Umbilical cord (tissue), 2 donors: ENCODE measurements at places on chromosomes 2 and 18. TPM values are rescaled to one million over a fixed set of nuclear protein-coding genes. Genes with fewer than 3 reads are reported as not detected.
A peak's percentile ranks its signal among the peaks of the same experiment; 100 is the strongest.

DNA sequence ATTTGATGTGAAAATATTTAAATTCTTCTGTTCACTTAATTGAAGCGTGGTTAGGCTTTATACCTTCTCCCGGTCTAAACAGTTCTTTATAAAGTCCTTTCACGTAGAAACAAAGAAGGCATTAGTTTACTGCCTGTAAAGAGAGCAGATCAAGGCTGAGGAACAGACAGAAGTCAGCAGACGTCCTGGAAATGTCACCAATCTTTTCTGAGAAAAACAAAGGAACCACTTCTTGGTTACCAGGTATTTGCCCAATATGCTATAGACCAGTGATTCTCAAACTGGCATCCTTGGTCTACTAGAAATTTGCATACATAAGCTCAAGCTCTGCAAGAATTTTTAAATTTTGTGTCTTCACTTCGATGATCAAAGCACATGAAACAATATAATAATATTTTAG lies 89.2 kb upstream of the STK17B start:
- DNase-seq: no peak

PAX8 gene
- 0.24 TPM for total RNA-seq

MBD5 gene
- 84.5 TPM for total RNA-seq

GRCh38 chr18:43534511-43534910 lies 257.2 kb upstream of the SYT4 start:
- no peak for DNase-seq

GRCh38 chr2:151637271-151637781 lies 97.0 kb downstream of the NEB start:
- peak; percentile 54 for DNase-seq

DNA sequence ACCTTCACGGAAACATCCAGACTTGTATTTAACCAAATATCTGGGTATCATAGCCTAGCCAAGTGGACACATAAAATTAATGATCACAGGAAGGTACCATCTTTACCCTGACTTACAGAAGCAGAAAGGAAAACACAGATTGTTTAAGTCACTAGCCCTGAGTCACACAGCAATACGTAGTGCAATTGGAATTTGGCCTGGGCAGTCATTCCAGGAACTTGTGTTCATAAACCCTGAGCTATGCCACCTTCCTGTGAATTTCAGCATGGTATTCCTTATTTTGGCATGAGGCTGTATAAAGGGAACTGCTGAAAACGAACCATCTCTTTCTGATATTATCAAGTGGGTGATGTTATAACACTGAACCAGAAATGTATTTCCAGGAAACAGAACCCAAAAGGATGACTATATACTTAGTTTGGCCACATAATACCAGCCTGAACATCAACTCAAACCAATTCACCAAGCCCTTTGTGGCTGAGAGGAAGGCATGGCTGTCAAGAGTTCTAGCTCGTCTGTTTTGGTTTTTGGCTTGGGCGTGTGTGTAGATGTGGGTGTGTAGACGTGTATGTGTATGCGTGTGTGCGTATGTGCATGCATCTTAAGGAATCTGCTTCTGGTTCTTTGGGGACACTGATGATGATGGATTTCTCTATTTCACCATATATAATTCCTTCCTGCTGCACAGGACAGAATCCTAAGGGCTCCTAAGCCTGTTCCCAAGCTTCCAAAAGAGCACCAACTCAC lies 533.4 kb upstream of the ID2 start:
- DNase-seq: peak; percentile 68

GRCh38 chr2:107932979-107933378 lies 53.3 kb upstream of the SLC5A7 start:
- peak; percentile 70 for DNase-seq

GRCh38 chr2:170086751-170087412 lies 91.1 kb upstream of the MYO3B start:
- DNase-seq: no peak

SERPINB12 gene
- total RNA-seq: 0.96 TPM

AP1S3 gene
- total RNA-seq: 6.3 TPM

DNA sequence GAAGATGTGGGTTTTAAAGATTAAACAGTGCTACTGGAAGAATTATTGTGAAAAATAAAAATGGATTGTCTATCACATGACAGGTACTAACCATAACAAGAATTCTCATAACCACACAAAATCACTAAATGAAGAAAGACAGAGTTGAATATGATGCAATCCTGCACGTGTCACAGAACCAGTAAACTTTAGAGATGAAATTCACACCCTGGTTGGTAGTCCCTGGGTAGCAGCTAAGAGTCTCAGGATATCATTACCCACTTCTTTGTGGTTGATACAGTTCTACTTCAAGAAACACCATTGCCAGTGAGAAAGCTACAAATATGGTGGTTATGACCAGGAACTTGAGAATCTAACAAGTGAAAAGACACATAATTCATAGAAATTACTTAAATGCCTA lies 450.2 kb downstream of the ERBB4 start:
- DNase-seq: no peak

GRCh38 chr2:69624611-69625010 lies 18.9 kb downstream of the AAK1 start:
- no peak for DNase-seq

DNA sequence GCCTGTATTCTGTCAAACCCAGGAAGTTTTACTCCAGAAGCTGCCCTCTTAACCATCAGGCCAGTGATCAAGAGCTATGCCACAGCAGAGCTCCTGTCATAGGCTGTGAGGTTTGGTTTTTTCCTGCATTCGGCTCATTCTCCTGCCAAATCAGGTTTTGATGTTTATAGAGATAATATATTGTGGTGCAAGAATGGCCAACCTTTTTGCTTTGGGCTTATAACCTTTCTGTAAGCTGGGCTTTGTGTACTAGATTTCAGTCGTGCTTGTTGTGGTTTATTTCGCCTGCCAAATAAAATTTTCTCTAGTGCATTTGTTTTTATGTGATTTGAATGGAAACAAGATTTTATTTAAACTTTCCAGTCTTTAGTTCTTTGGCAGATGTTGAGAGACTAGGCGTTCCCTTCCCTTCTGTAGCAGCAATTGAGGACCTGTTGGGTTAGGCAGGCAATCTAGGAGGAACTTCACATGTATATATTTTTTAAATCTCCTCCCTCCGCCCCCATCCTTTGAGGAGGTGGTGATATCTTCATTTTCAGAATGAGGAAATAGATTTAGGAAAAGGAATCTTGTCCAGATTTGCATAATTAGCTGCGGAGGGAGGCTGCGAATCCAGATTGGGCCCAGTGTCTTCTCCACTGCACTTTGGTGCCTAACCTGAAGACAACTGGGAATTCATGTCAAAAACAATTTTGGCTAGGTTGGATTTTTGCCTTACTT lies 2.6 kb downstream of the KDM3A start:
- DNase-seq: no peak

- no peak for DNase-seq
Measured at GRCh38 chr2:201900362-201900761, 94.0 kb downstream of the CDK15 start.

DNA sequence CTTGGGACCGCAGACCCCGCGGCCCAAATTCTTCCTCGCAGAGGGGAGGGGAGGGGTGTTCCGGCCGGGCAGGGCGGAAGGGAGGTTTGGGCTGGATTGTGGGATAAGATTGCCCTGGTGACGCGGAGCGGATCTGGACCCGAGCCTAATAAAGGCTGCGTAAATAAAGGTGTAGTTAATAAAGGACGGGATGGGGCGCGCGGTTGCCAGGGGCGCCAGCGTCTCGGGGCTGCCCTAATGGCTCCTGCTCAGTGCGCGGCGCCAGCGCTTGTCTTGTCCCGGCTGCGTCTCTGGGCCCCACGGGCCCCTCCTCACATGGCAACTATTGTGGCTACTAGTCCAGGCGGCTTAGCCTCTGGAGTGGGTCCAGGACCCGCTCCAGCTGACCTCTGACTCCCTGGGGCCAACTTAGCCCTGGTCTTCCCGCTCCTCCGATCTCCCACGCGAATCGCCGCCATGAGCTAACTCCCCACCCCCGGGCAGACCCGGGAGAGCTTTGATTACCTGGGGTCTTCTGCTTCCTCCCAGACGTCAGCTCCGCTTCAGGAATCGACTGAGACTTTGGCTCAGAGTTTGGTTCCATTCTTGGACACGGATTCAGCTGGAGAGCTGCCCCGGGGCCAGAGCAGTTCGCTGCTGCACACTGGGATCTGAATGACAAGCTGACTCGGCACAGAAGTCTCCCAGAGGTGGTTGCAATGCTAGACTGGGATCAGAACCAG lies 36.5 kb downstream of the SLC25A52 start:
- DNase-seq: peak; percentile 38

GRCh38 chr2:88658326-88658725 lies 31.1 kb upstream of the EIF2AK3 start:
- DNase-seq: peak; percentile 62

DNA sequence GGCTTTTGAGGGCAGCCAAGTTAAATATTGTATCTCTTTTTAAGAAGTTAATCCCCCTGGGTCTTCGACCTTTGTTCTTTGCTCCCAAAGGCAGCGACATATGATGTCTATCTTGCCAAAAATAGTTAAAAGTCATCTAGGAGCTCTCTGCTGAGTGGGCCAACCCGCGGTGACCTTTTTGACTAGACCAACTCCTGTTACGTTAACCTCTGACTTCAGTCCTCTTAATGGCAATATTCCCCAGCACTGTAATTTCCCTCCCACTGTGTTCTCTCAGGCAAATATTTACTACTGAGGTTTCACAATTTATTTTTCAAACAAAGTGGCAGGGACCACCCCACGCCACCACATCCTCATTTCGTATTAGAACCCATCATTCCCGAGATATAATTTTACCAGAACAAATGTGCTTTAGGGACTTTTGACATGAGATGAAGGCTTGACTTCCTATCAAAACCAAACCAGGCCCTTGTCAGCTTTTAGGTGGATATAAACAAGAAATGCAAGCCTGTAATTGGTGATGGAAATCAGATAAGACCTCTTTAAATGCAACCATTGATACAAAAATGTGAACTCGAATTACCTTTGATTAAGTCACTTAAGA lies 764.7 kb downstream of the SATB2 start:
- DNase-seq: no peak

- no peak for DNase-seq
Measured at GRCh38 chr2:183951630-183952029, 646.7 kb upstream of the ZNF804A start.

- no peak for DNase-seq
Measured at GRCh38 chr18:78716022-78716421, 263.6 kb upstream of the SALL3 start.

DNA sequence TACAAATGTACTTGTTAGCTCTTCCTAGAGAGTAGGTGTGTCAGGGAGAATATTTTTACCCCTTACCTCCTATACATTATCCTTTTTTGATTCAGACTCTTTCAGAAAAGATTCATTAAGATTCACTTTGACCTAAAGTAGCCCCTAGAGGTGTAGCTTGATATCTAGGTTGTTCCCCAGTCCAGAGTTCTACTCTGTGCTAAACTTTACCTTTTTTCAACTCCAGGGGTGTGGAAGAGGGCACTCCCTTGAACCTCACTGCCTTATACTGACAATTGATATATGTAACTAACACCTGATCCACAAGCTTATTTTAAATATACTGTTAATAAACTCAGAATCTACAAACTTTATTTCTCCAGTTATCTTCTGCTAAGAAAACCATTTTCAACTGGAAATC lies 30.0 kb downstream of the AFTPH start:
- DNase-seq: no peak

DNA sequence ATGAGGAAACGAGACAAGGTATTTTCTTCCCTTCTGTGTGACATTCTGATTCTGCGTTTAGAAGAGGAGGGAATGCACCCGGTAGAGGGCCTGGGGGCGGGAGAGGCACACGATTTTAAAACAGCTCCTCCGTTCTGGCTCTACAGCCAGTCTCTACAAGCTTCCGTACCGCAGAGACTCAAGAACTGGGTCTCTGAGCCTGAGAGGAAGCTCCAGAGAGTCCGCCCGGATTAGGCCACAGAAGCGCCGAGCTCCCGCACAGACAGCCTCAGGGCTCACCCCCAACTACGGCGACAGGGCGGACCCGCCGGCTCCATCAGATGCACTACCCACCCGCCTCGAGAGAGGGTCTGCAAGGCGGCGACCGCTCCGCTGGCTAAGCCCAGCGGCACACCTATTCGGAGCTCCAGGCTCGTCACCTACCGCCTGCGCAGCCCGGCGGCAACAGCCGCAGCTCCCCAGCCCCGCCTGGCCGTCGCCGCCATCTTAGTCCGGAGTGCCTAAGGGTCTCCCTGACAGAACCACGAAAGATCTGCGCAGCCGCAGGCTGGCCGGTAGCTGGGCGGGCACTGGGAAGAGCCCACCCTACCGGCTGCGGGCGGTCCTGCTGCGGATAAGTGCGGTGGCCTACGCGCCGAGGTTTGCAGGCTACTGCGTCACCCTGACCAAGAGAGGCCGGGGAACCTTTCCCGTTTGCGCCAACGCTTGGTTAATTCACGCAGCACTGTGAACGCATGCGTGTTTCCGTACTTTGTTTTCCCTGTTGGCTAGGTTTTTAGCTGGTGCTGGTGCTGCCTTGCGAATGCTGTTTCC lies at the start of gene NFU1:
Gene NFU1, minus strand, starts transcription at position 498 of the 813 bp plus-strand sequence. Its CDS starts 13 bp downstream, at position 485.
- DNase-seq: peak; percentile 97

PRSS56 gene
- not detected for total RNA-seq

DNA sequence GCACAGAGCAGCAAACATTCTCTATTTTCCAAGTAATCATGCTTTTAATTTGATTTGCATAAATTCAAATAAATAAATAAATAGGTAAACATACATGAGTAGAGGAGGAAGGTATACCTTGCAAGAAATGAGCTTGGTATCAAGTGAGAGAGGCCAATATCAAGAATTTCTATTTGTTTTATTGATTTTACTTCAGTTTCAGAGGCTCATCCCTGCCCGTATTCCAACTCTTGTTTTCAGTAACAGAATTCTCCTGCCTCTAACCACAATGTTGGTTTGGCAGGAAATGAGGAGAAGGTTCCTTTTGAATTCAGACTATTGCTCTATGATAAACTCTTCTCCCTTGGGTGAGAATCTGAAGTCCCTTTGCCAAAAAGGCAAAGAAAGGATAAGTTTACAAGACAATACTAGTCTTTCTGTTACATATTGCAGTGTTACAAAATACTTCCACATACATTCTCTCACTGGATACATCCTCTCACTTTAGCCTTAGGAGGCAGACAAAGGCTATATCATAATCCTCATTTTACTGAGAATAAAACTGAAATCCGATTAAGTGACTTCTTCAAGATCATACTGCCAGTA lies 68.3 kb upstream of the ZNF397 start:
- no peak for DNase-seq

- peak; percentile 42 for DNase-seq
Measured at GRCh38 chr2:160405077-160405867, 88.3 kb downstream of the RBMS1 start.

EMILIN1 gene
- 287 TPM for total RNA-seq

DNA sequence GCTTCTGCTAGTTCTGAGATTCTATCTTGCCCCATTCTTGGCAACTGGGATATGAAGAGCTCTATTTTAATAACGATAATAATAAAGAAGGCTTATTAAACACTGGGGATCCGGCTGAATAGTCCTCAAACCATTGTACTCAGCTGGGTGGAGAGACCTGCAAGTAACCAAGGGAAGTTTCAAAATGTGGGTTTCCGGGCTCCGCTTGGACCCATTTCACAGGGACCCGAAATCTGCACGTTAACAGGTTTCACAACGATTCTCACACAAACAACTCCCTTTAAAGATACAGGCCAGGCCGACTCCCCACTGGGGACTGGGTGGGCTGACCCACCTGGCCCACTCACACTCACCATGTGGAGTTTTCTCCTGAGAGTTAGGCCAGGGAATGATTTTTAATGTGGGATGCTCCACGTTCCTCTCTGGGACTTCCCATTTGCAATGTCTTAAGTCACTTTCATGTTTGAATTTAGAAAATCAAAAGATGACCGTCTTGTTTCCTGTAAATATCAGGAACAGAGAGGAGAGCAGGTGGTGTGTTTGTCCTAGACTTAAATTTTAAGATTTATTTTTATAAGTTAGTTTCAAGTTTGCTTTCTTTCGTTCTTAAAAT lies 96.3 kb downstream of the SH3RF3 start:
- no peak for DNase-seq

ATG4B gene
- 44.8 TPM for total RNA-seq

- peak; percentile 45 for DNase-seq
Measured at GRCh38 chr18:77056344-77057005, 76.1 kb downstream of the MBP start.
